ENCODE measurements at places on chromosomes 11 and 22.

DNA sequence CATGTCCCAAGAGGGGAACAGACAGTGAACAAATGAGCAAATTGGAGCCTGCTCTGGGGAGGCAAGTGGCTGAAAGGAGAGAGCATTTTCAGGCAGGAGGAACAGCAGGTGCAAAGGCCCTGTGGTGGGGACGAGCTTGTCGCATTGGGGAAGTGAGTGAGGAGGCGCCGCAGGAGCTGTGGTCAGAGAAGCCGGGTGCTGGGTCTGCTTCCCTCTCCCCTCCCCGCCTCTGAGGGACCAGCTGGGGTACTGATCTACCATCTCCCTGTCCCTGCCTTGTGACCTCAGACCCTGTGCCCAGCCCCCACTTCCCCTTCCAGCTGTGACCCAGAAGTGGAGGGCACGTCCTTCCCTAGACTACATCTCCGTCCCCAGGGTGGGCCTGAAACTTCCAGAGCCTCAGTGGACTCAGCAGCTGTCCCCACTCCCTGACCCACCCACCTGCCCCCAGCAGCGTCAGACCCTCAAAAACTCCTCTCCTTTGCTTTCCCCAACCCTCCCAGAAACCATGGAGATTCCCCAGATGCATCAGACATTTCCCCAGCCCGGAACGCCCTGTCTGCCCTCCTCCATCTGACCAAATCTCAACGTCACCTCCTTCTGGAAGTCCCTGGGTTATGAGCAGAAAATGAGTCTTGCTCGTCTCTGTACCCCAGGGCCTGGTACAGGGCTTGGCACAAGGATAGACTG is 19.7 kb upstream of the PDGFB start:
- DNase-seq, result peak; percentile 95

- no peak for DNase-seq
Measured at GRCh38 chr22:46286006-46286405, 10.7 kb upstream of the GTSE1 start.

- peak; percentile 34 for DNase-seq
Measured at GRCh38 chr22:27719535-27720227, 81.9 kb downstream of the MN1 start.

GRCh38 chr11:123261345-123262106 is 66.5 kb upstream of the CLMP start:
- DNase-seq, result peak; percentile 80

GRCh38 chr22:24593836-24594568 is 1.1 kb upstream of the LRRC75B start:
- no peak for DNase-seq

- peak; percentile 76 for DNase-seq
Measured at GRCh38 chr11:70270877-70271648, 573 bp downstream of the PPFIA1 start.

DNA sequence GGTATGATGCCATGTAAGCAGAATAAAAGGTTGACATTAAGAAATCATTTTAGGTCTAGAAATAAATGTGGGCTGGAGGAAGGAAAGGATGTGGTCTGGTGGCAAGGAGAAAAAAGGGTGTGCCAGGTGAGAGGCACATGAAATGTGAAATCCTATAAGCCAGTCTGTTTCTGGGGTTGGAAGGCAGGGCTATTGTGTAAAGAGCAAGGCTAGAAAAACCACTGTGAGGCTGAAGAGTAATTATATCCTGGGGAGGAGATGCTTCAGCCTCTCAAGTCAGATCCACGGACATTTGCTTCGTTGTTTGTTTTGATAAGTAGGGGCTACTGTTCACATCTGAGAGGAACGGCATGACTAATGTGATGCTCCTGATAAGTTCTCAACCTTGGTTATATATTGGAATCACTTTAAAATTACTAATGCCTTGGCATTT is 77.5 kb upstream of the CTSC start:
- no peak for DNase-seq

DNA sequence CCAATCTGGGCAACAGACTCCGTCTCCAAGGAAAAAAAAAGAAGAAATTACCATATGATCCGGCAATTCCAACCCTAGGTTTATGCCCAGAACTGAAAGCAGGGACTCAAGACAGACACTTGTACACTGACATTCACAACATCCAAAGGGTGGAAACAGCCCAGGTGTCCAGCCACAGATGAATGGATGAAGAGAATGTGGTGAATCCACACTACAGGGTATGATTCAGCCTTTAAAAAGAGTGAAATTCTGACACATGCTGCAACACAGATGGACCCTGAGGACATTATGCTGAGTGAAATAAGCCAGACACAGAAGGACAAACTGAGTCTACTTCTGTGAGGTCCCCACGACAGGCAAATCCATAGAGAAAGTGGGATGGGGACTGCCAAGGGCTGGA is 43.9 kb downstream of the SGSM3 start:
- DNase-seq, result no peak

- no peak for DNase-seq
Measured at GRCh38 chr11:77140231-77140851, 12.3 kb downstream of the MYO7A start.

DNA sequence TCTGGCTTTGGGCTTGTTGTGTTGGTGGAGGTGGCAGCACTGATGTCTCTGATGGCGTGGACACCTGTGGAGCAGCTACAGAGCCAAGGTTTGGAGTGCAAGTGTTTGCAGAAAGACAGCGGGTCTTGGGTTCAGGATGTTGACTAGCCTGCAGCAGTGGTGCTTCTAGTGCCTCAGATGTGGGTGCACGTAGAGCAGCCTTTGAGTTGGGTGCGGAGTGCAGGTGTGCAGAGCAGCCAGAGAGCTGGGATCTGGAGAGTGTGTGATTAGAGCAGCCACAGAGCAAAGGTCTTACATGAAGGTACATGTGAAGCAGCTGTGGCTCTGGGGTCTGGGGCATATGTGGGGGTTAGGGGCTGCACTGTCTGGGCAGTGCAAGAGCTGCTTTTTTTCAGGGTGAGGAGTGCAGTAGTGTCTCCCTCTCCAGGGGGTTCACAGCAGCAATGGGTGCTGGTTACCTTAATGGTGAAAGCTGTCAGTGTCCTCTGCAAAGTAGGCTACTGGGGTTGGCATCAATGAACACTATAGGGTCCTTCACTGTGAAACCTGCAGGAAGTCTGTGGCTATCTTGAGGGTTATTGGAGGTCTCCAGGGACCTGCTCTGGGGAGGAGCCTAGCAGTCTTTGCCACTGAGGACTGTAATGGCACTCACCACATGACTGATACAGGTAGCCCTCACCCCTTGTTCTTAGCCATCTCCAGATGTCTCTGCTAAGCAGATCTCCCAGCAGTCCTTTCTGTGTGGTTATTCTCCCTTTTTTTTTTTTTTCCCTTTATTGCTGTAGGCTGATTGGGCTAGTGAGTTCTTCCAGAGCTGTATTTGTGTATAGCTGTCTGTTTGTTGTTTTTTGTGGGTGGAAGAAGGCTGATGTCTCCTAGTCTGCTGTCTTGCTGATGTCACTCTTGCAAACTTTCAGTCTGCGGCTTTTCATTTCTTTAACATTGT is 14.3 kb downstream of the BIRC2 start:
- no peak for DNase-seq

GRCh38 chr22:23485490-23485889 is 94.6 kb downstream of the IGLL1 start:
- DNase-seq, result no peak

GRCh38 chr11:47571895-47572294 is 6.5 kb downstream of the PTPMT1 start:
- no peak for DNase-seq

GRCh38 chr11:62671236-62671607 is 251 bp upstream of the UQCC3 start:
- no peak for DNase-seq

- no peak for DNase-seq
Measured at GRCh38 chr11:90242894-90243416, 20.1 kb upstream of the CHORDC1 start.

DNA sequence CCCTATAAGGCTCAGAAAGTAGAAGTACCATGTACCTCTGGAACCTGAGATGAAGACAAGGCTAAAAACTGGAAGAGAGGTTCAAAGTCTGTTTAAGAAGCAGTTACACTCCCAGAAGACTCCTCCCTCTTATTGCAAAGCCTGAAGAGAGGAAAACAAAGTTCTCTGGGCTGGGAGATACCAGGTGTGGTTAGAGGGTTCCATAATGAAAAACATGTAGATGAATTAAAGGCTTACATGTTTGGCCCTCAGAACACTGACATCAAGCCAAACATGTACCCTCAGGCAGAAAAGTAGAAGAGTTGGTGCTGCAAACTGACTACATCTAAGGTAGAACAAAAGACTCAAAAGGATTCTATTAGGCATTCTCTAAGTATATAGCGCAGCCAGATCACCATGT is 205.3 kb downstream of the TTC28 start:
- no peak for DNase-seq

DNA sequence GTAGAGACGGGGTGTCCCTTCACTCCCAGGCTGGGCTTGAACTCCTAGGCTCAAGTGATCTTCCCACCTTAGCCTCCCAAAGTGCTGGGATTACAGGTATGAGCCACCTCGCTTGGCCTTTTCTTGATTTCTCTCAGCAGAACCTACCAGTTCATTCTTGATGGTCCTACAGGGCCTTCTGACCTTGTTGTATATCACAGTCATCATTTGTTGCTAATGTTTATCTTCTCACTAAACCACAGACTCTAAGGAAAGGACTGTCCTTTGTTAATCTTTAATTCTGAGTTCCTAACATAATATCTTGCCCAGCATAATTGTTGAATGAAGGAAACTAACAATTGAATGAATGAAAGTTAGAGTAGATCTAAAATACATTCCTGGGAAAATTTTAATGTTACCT is 22.0 kb upstream of the ZC3H12C start:
- no peak for DNase-seq

- DNase-seq, result peak; percentile 62
Measured at GRCh38 chr11:86675017-86675416, 2.6 kb upstream of the ME3 start.

DNA sequence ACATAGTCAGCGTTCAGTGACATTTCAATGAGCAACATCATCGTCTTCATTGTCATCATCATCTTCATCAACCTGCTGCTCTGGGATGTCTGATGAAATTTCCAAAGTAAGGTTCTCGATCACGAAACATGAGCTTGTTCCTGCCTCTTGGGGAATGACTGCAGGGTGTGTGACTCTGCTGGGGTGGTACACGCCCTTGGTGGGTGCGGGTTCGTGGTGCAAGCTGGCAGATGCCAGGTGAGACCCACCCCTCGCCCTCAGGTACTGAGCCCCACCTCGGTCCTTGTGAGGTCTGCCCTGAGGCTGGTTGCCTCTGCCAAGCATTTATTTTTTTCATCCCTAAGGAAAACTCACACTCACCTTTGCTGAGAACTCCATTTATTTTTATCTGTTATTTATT is 1389.2 kb downstream of the TBC1D22A start:
- DNase-seq, result no peak

DNA sequence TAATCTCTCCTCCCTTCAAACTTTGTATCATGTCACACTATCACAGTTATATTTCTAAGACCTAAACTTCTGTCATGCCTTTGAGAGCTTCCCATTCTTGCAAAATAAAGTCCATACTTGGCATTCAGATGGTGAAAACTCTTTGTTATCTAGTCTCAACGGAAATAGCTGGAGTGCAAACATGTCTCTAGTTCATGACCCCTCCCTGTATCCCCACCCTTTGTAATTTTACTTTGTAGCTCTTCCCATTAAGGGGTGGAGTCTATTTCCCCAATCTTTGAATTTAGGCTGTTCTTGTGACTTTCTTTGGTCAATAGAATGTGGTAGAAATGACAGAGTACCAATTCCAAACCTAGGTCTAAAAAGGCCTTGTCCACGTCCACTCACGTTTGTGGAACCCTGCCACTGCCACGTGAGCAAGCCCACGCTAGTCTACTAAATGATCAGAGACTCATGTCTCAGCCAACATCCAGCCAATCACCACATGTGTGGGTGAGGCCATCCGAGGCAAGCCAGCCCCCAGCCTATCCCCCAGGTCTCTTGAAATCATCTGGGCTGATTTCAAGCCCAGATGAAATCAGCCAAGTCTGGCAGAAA is 23.4 kb downstream of the SLN start:
- DNase-seq, result no peak

GRCh38 chr11:121309688-121310087 is 17.1 kb downstream of the SC5D start:
- DNase-seq, result no peak

DNA sequence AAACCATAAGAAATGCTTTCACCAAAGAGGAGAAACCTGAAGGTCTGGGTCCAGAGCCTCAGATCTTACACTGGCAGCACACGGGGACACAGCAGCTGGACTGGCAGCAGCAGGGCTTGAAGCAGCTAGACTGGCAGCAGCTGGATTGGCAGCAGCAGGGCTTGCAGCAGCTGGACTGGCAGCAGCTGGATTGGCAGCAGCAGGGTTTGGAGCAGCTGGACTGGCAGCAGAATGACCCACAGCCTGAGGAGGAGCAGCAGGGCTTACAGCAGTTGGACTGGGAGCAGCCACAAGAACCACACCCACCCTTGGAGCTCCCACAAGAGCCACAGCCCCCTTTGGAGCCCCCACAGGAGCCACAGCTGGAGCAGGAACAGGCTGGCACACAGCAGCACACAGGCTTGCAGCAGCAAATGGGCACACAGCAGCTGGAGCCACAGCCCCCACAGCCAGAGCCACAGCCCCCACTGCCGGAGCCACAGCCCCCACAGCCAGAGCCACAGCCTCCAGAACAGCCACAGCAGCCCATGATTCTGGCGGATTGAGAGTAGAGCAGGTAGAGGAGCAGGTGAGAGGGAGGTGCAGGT is at the start of gene KRTAP5-11:
TSS of gene KRTAP5-11 (minus strand) at position 567 of the 587 bp plus-strand sequence. CDS start at position 529, 38 bp downstream.
- no peak for DNase-seq

DNA sequence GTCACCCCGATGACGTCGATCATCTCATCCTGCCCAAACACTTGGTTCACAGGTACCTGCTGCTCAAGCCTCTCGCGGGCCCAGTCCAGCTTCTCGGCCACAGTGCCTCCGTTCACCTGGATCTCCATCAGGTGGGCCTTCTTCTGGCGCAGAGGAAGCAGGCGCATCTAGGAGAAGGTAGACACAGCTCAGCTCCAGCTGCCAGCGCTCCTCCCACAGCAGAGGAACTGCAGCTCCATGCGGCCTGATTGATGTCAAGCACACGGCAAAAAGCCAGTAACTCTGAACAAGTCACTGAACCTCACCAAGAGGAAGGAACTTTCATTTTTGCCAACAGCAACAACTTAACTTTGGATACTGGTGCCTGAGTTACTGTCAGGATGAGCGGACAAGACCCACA is 4.0 kb downstream of the RPL3 start:
- no peak for DNase-seq

DNA sequence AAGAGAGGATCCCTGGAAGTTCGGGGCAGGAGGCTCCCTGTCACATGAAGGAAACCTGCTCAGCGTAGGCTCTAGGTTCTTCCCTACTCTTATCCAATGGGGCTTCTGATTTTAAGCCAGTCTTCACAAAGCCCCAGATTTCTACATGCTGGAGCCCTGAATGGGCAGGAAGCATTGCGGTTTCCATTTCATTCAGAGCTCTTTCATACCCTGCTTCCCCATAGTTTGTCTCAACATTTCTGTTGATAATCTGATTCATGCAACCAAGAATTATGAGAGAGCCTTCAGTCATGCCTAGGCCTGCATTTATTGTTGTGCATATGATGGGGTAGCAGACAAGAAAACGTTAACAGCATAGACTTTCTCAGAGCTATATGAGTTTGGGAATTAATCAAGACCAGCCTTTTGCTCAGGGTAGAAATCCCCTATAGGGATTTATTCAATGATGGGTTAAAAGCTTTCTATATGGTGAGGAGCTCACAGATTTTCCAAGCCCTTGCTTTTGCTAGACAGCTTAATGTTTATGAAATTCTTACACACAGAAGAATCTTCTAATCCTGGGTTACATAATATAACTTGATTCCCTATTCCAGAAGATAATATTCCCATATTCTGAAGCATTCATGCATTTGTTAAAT is 15.9 kb downstream of the OR51B4 start:
- no peak for DNase-seq

Data from suppressor macrophage (primary cell).